Large intestine (tissue), 12 donors: ENCODE measurements at places on chromosomes 1 and 21.

GRCh38 chr1:178916448-178917174 lies 45.7 kb upstream of the ANGPTL1 start:
- no peak overlapping the region for H3K27ac ChIP-seq
- DNase-seq: no peak
- no peaks in the 10 kb centered on the region for H3K27me3 ChIP-seq
- no peak overlapping the region for H3K4me3 ChIP-seq
- no peaks in the 10 kb centered on the region for H3K4me1 ChIP-seq

GRCh38 chr1:157269656-157270375 lies 131.6 kb upstream of the ETV3 start:
- H3K27ac ChIP-seq: no peak overlapping the region
- H3K4me3 ChIP-seq: no peak overlapping the region
- H3K4me1 ChIP-seq: no peaks in the 10 kb centered on the region
- H3K36me3 ChIP-seq: no peaks in the 10 kb centered on the region

DNA sequence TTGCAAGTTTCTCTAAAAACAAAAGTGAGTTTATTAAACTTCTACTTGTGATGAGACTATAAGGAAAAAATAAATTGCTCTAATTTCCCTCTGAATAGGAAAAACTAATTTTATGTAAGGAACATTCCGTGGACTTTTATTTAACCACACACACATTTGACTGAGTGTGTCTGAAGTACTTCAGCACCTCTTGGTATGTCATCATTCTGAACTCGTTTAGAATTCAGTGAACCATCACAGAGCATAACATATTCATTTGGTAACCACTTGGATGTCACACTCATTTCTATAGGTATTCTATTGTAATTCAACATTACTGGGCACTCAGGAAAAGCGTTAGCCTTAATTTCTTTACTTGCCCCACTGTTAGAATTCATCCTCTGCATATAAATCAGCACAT lies 79.1 kb downstream of the RGS21 start:
- H3K27ac ChIP-seq: no peak overlapping the region
- no peaks in the 10 kb centered on the region for H3K36me3 ChIP-seq
- no peaks in the 10 kb centered on the region for H3K27me3 ChIP-seq
- DNase-seq: no peak

- peak overlapping the region; percentile 63 for H3K27ac ChIP-seq
- DNase-seq: peak; percentile 51
- no peak overlapping the region for H3K4me3 ChIP-seq
- no peaks in the 10 kb centered on the region for H3K36me3 ChIP-seq
- no peaks in the 10 kb centered on the region for H3K27me3 ChIP-seq
Observed at GRCh38 chr21:38925923-38926322, 120.2 kb downstream of the ETS2 start.

GRCh38 chr1:165960136-165960535 lies 132.7 kb downstream of the UCK2 start:
- H3K4me3 ChIP-seq: no peak overlapping the region
- H3K36me3 ChIP-seq: no peaks in the 10 kb centered on the region
- no peak overlapping the region for H3K27ac ChIP-seq
- no peak for DNase-seq
- no peaks in the 10 kb centered on the region for H3K4me1 ChIP-seq

GRCh38 chr1:239243006-239243405 lies 143.4 kb upstream of the CHRM3 start:
- no peak overlapping the region for H3K4me3 ChIP-seq
- H3K27ac ChIP-seq: no peak overlapping the region
- H3K36me3 ChIP-seq: no peaks in the 10 kb centered on the region
- no peaks in the 10 kb centered on the region for H3K4me1 ChIP-seq

DNA sequence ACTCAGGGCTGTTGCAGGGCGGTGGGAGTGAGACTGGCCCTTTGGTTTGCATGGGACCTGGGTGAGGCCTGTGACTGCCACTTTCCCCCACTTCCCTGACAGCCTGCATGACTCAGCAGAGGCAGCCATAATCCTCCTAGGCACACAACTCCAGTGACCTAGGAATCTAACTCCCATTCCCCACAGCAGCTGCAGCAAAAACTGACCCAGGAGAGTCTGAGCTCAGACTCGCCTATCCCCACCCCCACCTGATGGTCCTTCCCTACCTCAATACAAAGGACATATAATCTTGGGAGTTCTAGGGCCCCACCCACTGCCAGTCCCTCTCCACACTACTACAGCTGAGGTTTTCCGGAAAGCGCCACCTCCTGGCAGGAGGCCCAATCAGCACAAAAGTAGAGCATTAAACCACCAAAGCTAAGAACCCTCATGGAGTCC lies 26.7 kb downstream of the NDC1 start:
- no peak overlapping the region for H3K27ac ChIP-seq
- no peaks in the 10 kb centered on the region for H3K4me1 ChIP-seq
- no peak overlapping the region for H3K4me3 ChIP-seq
- DNase-seq: no peak

DNA sequence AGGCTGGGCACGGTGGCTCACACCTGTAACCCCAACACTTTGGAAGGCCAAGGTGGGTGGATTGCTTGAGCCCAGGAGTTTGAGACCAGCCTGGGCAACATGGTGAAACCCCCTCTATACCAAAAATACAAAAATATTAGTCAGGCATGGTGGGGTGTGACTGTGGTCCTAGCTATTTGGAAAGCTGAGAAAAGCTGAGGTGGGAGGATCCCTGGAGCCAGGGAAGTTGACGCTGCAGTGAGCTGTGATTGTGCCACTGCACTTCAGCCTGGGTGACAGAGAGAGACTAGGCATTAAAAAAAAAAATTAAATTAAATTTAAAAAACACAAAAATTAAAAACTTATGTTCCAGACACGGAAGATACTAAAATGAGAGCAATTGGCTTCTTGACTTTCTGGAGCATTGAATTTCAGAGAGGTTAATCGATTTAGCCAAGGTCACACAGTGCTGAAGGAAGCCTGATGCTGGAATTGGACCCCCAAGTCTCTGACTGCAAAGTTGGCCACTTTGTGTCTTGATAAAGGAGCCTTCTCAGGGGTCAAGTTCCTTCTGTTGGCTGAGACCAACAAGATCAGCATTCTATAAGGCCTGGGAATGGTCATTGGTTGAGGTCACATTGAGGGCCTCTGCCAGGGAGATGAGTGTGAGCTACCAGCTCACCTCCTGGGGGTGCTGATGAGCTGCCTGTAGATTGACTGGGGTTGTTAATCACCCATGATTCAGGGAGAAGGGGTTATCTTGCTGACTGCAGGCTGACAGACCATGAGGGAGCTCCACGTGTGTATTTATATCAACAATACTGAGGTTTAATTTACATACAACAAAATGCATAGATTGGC lies 54.3 kb downstream of the RPS6KA1 start:
- H3K27me3 ChIP-seq: no peaks in the 10 kb centered on the region
- H3K4me1 ChIP-seq: no peaks in the 10 kb centered on the region
- no peak for DNase-seq
- H3K4me3 ChIP-seq: no peak overlapping the region
- H3K27ac ChIP-seq: no peak overlapping the region
- H3K36me3 ChIP-seq: no peaks in the 10 kb centered on the region

DNA sequence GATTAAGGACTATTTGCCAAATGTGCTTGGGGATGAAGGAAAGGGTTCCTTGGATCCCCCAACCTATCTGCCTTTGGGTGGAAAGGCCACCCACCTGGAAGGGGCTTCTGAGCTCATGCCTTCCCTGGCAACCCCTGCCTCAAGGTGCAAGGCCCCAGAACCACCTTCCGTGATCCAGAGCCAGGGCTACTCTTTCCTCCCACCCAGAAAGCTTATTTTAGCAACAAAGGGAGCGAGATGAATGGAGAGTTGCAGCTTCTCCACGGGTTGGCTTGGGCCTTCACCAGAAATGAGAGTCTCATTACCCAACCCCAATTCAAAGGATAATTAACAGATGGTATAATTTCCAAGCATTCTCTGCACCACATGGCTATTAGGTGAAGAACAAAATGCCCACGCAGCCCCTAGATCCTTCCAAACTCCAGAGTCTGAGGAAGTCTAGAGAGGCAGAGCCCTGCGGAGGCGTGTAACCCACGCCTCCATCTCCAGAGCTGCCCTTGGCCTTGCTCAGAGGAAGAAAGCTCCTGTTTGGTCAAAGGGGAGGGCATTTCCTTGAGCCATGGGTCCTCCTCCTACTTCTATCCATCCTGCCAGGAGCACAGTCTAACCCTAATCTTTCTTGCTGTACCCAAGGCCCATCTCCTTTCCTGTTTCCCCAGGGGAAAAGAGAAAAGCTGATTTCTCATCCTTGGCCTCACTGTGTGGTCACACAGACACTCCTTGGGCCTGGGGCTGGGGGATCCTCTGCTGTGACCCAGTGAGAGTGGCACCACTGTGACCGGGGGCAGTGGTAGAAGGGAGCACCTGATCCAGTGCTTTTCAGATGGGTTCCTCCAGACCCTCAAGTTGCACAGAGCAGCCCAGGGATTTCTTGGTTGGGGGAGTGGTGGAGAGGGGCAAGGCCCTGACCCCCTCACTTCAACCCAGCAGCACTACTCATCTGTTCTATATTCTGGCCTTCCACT lies 1.7 kb upstream of the CELSR2 start:
- H3K4me3 ChIP-seq: no peak overlapping the region
- DNase-seq: no peak
- no peak overlapping the region for H3K27ac ChIP-seq
- H3K4me1 ChIP-seq: peaks cover 6% of the 10 kb centered on the region
- H3K27me3 ChIP-seq: peaks cover 9% of the 10 kb centered on the region
